ENCODE measurements at places on chromosomes 1 and 21. TPM values are rescaled to one million over a fixed set of nuclear protein-coding genes. Genes with fewer than 3 reads are reported as not detected.

- H3K36me3 ChIP-seq, result no peaks in the 10 kb centered on the region
- H3K4me3 ChIP-seq, result no peak overlapping the region
- H3K4me1 ChIP-seq, result no peaks in the 10 kb centered on the region
Observed at GRCh38 chr1:207427832-207428585, 26.1 kb upstream of the CR2 start.

Gene AQP10
- not detected for total RNA-seq

- H3K4me3 ChIP-seq, result no peak overlapping the region
- H3K36me3 ChIP-seq, result no peaks in the 10 kb centered on the region
- no peak for DNase-seq
- H3K27ac ChIP-seq, result no peak overlapping the region
- no peaks in the 10 kb centered on the region for H3K4me1 ChIP-seq
Observed at GRCh38 chr1:211641044-211641800, 34.2 kb downstream of the NEK2 start.

Gene CFHR5
- not detected for total RNA-seq

Gene CXADR
- 34.4 TPM for total RNA-seq

Gene S100A2
- 152 TPM for total RNA-seq
